ENCODE measurements at places on chromosomes 13 and 19.
A peak's percentile ranks its signal among the peaks of the same experiment; 100 is the strongest.

DNA sequence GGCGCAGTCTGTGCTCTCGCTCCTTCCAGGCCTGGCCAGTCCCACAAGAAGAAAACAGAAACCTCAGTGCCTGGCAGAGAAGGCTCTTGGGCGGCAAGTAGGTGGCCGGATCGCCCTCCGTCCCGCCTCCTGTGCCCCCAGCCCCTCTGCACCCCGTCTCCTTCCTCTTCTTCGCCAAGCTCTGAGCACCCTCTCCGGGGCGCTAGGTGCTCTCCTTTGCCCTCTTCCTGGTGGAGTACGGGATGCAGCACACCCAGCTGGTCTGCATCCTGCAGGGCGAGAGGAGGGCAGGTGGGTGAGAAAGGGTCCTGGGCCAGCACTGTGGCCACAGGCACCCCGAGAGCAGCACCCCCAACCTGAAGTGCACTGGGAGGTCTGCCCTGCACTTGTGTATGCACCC, 17.3 kb downstream of the C13orf46 start:
- DNase-seq = no peak

GRCh38 chr13:73880365-73880764, 253.8 kb downstream of the KLF12 start:
- DNase-seq = no peak

- no peak for DNase-seq
Measured at GRCh38 chr13:99484473-99484872, 16.8 kb upstream of the TM9SF2 start.

DNA sequence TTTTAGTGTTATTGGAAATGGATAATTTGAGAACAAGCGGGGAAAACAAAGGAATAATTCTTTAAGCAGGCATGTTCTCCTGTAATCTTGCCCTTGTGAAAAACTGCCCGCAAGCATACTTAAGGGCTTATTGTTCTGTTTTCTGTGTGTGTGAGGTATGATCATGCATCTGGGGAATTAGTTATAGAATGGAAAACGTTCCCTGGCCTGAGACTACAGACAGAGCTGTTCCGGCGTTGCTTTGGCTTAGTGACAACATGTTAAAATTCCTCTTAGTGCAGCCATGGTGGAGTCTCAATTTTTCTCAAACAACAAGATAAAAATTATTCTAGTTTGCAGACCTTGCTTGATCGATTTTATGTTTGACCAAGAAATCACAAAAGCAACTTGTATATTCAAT, 560.2 kb upstream of the SPRY2 start:
- no peak for DNase-seq

- DNase-seq = no peak
Measured at GRCh38 chr13:93304868-93305613, 78.4 kb downstream of the GPC6 start.

DNA sequence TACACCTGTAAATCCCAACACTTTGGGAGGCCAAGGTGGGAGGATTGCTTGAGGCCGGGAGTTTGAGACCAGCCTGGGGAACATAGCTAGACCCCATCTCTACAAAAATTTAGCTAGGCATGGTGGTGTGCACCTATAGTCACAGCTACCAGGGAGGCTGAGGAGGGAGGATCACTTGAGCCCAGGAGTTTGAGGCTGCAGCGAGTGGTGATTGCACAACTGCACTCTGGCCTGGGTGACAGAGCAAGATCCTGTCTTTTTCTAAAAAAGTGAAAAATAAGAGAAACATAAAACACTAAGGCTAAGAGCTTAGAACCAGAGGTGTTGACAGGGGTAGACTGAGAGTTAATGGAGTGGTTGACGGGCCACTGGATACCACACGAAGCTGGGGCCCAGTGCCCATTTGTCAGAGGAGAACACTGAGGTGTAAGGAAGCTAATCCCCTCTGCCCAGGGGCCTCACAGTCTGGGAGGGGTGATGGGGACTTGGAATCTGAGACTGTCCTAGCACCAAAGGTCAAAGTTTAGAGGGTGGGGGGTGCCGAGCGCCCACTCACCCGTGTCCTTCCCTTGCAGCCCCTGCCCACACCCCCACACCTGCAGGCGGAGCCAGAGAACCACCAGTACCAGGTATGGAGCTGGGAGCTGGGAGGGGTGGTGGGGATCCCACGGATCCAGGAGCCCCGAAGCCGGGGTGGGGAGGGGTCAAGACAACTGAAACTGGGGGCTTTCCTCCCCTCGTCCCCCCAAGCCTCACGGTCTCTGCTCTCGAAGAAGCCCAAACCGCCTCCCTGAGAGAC, 10.9 kb downstream of the CEACAM19 start:
- DNase-seq = no peak

DNA sequence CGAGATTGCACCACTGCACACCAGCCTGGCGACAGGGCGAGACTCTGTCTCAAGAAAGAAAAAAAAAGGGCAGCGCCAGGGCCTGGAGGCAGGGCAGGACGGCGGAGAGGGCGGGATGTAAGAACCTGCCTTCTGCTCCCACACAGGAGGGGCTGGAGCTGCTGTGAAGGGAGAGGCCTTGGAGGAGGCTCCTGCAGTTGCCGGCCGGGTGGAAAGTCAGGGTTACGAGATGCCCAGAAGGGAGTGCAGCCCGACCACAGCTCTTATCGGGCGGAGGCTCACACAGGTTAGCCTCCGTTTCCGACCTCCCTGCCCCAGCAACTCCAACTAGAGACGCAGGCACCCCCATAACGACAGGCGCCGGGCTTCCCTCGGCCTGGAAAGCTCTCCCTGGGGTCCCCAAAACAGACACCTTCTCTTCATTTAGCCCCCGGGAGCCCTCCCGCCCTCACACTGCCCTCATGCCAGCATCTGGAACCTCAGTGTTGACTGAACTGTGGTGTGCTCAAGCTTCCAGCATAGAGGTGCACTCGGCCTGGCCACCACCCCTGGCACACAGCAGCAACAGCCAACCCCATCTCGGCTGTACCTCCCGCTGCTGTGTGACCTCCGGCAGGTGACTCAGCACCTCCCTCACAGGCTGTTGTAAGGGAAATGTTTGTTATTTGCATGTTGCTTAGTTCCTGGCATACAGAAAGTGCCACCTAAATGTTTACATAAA, 1.4 kb downstream of the PLPP2 start:
- DNase-seq = no peak

DNA sequence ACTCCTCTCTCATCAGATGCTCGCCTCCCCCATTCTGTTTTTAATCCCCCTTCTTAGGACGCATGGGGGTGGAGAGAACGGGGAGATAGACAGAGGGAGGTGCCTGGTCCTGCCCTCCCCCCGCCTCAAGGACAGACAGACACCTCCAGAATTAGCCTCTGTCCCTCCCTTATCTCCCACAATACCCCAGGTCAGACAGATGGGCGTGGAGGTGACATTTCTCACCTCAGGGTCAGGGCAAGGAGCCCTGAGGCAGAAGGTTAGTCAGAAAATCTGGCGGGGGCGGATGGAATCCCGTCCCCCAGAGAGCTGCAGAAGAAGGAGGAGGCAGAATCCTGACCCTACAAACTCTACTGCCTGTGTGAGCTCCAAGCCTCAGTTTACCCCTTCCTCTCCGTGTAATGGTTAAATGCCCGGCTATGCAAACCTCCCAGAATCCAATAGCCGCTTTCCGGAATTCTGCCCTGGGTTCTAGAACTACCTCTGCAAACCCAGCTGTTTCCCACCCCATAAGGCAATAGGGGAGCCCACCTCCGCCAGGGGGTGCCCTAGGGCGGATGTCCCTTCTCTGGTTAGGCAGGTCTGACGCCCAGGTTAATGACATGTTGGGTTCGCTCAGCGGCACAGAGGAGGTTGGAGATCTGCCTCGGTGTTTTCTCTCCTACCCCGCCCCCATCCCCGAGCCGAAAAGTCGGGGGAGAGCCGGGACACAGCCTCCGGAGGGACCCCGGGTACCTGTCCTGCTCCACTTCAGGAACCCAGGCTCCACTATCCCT, 900 bp downstream of the PPP1R13L start:
- peak; percentile 64 for DNase-seq

DNA sequence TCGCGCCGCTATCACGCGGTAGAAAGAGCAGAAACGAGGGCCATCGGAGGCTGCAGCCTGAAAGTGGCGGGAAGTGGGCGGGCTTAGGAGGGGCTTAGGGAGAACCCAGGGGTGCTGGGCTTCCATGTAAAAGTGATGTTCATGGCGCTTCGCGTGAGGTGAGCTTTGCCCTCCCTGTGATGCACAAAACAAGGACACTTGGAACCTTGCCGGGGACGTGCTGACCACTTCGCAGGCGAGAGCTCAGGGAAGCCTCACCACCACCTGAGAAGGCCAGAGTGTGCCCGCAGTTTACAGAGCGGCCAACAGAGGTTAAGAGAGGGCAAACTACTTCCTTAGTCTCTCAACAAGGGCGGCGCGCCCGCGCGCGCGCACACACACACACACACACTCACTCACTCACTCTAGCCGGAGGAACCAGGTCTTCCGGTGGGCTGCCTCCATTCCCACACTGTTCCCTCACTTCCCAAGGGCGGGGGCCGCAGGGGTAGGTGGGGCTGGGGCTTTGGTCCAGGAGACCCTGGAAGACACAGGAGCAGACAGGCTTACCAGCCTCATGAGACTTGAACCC, 651 bp downstream of the GAPDHS start:
- DNase-seq = no peak

DNA sequence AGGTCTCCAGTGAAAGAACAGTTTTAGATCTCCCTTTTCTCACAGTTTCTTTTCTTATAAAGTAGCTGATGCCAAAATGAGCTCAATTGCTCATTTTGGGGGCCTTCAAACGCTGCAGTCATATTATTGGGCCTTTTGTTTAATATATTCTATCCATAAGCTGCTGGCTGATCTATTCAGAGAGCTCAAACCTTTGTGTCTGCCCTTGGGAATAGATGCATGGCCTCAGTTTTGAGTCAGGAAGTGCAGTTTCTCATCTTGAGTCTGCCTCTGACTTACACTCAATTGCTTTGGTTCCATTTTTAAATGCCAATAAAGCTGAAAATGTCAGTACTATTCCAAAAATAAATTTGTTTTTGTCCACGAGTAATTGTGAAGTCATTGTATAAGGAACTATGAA, 468.9 kb downstream of the KLF12 start:
- DNase-seq = no peak

GRCh38 chr13:66536746-66537145, 693.4 kb downstream of the PCDH9 start:
- no peak for DNase-seq

GRCh38 chr13:24649688-24650043, 30.5 kb upstream of the ATP12A start:
- no peak for DNase-seq

GRCh38 chr13:58666331-58666730, 1034.8 kb downstream of the PCDH17 start:
- DNase-seq = no peak

- DNase-seq = no peak
Measured at GRCh38 chr13:75936791-75937190, 300.7 kb downstream of the LMO7 start.

DNA sequence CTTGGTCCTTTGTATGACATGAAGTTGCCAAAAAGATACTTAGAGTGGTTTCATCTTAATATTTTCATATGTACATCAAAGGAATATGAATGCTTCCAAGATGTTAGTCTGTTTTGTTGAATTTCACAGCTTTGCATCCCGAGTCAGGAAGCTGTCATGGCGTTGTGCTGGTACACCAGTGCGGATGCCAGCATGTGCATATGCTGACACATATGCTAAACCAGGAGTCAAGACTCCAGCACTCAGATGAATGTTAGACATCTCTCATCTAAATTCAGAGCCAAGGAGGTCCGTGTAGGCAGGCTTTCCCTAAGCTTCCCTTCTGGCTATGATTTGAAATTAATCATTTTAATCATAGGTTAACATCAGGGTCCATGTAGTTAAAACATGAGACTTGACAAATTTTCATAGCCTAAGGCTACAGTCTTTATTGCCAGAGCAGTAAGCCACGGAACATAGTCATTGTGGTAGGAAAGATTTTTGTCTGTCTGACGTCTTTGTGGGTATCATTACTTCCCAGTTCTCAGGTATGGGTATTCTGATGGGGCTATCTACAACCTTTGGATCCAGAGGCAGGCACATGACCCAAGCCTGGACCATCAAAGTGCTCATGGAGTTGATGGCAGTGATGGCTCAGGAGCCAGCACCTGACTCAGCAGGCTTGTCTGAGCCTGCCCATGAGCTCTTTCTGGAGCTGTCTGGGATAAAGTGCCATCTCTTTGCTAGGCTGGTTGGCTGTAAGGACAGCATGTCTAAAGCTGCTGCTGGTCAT, 246.1 kb downstream of the KCNRG start:
- DNase-seq = no peak

- no peak for DNase-seq
Measured at GRCh38 chr13:99225078-99225477, 24.4 kb downstream of the UBAC2 start.

DNA sequence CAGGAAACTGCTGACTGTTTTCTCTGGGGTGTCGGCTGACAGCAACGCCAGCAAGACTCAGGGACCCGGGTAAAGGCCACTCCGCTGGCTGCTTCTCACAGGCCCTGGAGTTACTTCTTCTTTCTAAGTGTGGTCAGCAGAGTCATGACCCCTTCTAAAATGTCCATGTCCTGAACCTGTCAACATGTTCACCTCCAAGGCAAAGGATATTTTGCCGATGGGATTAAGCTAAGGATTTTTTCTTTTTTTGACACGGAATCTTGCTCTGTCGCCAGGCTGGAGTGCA, 7.9 kb downstream of the PEX11G start:
- no peak for DNase-seq

GRCh38 chr13:102729560-102730270, 34.9 kb upstream of the METTL21C start:
- DNase-seq = no peak

DNA sequence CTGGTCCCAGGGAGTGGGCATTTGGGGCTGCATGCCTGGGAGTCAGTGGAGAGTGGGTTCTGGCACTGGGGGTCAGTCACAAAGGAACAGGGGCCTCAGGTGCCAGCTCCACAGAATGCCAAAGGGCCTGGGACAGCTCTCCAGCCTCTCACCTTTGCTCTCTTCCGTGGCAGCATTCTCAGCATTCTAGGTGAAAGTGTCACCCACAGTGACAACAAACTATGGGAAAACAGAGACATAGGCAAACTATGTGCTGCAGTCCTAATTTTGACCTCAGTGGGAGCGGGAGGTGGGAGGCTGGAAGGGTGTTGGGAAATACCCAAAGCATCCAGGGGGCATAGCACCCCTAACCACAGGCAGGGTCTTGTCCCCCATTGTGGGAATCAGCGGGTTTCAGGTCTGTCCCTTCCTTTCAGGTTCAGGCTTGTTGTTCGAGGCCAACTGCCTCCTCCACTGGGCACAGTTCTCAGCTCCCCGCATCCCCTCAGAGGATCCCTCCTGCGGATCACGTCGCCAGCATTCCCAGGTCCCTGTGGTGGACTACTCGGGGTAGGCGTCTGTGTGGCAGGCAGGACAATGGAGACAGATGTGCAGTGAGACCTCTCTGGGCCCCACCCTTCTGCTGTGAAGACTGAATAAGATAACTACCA, 52.4 kb downstream of the TSHZ3 start:
- DNase-seq = no peak

Data from stimulated activated CD4-positive, alpha-beta T cell treated with anti-CD3 and anti-CD28 coated beads, TNF-alpha, amount 100 ng/mL, for 24 hours (primary cell).